ENCODE measurements at places on chromosomes 13 and 19. TPM values are rescaled to one million over a fixed set of nuclear protein-coding genes. Genes with fewer than 3 reads are reported as not detected.

Gene LYL1
- 2.4 TPM for total RNA-seq

Gene NUDT19
- 25.3 TPM for total RNA-seq

Gene COL4A2
- total RNA-seq: not detected

GRCh38 chr19:51490676-51491075, 10.9 kb downstream of the SIGLEC12 start:
- no peak overlapping the region for H3K4me3 ChIP-seq
- H3K4me1 ChIP-seq: peaks cover 21% of the 10 kb centered on the region
- DNase-seq: no peak
- H3K36me3 ChIP-seq: peaks cover 4% of the 10 kb centered on the region
- H3K27me3 ChIP-seq: no peaks in the 10 kb centered on the region

DNA sequence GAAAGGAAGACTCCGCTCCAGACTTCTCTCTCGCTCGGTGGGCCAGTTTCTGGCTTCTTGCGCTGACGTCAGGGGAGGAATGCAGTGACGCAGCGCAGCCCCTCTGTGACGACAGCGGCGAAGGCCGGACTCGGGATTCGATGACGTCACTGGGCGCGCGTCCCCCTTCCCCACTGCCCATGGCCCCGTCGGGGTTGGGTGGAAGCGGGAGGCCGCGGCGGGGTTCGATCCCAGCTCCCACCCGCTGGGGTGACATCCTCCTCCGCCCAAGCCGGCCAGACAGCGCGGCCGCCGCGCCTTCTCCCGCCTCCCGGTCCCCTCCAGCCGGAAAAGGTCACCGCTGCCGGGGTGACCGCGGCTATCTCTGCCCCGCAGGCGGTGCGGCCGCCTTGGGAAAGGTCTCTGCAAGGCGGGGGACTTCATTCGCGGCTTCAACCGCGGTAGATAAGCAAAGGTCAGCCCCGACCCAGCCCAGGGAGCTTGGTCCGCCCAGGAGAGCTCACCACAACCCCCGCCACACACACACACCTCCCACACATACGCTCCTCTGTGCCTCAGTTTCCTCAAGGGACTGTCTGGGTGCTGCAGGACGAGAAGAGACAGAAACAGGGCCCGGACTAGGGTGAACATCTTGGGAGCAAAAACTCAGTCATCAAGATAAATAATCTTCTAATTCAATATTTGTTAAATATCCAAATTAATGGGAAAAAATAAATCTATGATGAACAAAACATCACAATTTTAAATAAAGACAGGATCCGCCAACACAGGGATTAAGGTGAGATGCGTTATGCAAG, 844 bp upstream of the RFX1 start:
- H3K4me3 ChIP-seq: peak overlapping the region; percentile 96
- H3K4me1 ChIP-seq: peaks cover 35% of the 10 kb centered on the region
- H3K36me3 ChIP-seq: peaks cover 1% of the 10 kb centered on the region
- H3K27ac ChIP-seq: peak overlapping the region; percentile 100

DNA sequence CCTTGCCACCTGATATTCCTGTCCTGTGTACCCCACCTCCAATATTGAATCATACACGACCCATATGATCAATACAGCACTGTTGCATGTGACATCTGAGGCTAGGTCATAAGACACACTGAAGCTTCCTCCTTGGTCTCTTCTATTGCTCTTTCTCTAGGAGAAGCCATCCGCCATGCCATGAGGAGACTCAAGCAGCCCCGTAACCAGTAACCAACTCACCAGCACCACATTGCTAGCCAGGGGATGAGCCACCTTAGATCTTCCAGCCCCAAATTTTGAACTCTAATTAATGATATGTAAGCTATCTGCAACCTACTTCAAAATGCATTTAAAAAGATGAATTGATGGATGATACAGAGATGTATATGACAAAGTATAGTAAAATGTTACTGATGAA, 28.6 kb downstream of the ZNF557 start:
- no peak for DNase-seq
- peak overlapping the region; percentile 92 for H3K4me3 ChIP-seq
- peaks cover 24% of the 10 kb centered on the region for H3K4me1 ChIP-seq
- peaks cover 3% of the 10 kb centered on the region for H3K27me3 ChIP-seq
